ENCODE measurements at places on chromosomes 2 and 18.

- no peak for DNase-seq
Measured at GRCh38 chr2:46119453-46119852, 177.8 kb upstream of the EPAS1 start.

- no peak for DNase-seq
Measured at GRCh38 chr2:19643117-19643518, 258.7 kb downstream of the TTC32 start.

GRCh38 chr2:85628658-85629057 lies 12.7 kb downstream of the USP39 start:
- no peak for DNase-seq

- no peak for DNase-seq
Measured at GRCh38 chr2:198115201-198115600, 310.8 kb downstream of the PLCL1 start.

- no peak for DNase-seq
Measured at GRCh38 chr18:27887711-27888495, 289.0 kb downstream of the CDH2 start.

DNA sequence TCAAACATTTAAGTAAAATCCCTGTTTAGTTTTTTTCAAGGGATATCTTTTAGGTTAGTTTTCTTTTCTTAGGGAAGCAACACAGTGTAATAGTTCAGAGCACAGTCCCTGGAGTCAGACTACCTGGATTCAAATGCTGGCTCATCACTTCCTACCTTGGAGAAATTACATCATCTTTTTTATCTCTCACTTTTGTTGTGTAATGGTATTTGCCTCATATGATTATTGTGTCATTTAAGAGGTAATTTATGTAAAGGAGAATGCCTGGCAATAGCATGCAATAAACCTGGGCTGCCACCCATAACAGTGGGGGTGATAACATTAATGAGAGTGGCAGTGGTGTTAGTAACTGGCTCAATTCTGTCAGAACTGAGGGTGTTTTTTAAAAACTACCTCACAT lies 26.3 kb downstream of the ERLEC1 start:
- DNase-seq = no peak

- no peak for DNase-seq
Measured at GRCh38 chr2:237885111-237885930, 25.9 kb downstream of the RAMP1 start.

DNA sequence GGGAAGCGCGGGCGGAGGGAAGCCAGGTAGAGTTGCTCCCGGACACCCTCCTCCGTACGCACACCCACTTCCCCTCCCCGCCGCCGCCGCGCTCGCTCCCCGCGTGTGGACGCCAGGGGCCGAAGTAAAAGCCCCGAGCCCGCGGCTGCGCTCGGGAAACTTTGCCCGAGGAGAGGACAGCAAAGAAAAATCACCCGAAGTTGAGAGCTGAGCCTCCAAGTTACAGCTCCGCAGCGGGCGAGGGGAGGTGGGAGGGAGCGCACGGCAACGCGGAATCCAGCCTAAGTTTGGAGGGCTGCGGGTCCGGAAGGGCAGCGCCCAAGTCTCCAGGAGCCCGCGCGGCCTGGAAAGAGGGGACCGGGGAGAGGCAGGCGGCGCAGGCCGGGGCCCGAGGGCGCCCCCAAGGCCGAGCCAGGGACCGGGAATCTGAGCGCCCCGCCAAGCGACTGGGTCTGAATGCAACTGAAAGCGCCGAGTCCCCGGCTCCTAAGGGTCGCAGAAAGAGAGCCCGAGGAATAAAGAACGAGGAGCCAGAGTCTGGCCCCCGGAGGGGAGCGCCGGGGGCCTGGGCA lies 706 bp upstream of the BCL11A start:
- no peak for DNase-seq

DNA sequence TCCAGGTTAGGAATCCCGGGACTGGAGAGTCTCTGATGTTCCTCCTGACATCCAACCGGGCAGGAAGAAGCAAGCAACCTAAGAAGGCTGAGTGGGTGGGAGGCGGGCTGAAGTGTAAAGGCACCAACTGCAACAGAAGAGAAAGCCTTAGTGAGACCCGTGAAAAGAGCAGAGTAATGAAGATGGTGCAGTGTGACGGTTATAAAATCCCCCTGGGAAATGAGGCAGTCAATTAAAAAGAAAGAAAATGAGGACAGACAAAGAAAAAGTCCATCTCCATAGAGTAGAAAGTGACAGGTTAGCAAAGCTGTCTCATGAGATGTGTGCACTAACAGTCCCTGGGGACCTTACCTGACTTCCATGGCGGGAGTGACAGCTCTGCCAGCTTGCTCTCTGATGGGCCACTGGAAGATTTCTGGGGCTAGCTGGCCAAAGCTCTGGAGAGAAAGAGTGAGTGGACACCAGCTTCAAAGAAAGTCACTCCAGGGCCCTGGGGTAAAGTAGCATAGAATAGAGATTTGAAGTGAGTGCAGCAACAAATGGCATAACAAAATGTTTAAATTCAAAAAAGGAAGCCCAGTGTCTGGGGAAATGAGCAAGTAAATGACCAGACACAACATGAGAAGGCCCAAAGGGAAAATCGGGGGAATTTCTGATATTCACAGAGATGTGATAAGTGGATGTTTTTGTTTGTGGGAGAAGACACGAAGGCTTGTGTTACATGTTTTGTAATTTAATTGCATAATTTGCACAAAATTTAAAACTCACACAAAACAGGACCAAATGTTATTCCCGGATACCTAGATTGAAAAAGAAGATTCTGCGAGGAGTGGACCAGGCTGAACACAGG lies 44.1 kb upstream of the IGFBP2 start:
- no peak for DNase-seq

DNA sequence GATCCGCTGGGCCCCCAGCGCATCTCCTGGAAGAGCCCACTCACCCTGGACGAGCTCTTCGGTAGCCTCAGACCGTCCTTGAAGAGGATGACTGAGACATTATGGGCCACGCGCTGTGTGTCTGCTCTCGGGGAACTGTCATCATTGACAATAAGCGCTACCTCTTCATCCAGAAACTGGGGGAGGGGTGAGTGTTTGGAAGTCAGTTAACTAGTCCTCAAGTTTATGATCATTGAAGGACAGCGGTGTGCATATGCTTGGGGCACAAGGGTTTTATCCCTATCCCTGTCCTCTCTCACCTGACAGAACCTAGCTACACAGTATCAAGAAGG lies 586 bp downstream of the STK16 start:
- DNase-seq = no peak

DNA sequence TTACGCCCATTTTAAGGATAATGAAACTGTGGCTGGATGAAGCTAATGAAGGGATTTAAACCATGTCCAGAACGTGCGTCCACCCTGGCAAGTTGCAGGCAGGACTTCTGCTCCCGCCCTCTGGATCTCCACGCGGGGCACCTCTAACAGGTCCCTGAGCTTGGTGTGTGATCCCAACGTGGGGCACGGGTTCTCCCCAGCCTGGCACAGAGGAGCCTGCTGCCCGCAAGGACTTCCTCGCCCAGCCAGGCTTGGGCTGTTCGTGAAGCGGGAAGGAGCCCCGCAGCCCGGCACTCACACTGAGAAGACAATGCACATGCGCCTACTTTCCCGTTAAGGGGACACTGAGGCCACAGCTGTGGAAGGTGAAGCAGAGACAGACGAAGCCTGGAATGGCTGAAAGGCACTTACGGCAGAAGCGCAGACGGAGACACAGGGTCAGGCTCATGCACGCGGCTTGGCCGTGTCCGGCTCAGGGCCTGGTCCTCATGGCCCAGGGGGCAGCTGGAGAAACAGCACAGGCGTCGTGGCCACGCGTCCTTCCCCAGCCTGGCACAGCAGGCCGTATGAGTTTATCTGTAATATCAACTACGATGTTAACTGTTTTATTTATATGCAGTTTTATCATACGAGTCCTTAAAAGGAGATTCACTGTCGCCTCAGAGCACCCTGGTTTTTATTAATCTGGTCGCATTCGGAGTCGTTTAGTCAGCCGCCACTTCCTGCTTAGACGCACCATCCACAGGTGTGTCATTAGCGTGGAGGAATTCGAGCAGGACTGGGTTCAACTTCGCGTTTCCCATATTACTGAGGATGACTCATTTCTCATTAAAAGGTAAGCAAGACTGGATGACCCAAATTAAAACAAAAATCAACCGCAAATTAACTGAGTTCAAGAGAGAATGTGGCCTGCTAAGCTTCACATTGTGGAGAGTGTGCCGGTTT lies 835.9 kb downstream of the GALR1 start:
- no peak for DNase-seq

- no peak for DNase-seq
Measured at GRCh38 chr2:84817239-84817655, 63.6 kb downstream of the TRABD2A start.

All from HuH-7.5 (cell line).